ENCODE measurements at places on chromosomes 12 and 14.

DNA sequence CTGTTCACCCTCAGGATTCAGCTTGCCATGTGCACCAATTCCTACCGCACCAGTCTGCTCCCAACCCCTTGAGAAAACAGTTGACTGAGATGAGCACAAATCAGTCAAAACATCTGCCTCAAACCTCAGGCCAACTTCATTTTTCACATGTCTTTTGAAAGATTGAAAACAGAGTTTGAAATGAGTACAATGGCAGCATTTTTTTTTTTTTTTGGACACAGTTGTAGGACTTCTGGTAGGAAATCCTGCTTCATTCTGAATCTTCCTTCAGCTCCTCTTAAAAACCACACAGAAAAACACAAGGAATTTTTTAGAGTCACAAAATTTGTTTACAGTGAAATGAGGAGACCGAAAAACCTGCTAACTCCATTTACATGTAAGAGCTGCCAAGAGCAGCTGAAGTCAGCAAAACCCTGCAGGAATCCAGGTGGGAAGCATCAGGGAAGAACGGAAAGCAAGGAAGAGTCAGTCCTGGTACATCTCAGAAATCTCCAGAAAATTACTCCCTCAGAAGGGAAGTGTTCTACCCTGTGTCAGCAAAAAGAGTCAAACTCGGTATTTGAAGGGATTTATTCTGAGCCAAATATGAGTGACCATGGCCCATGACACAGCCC lies 100.3 kb upstream of the TMTC1 start:
- no peak for DNase-seq

- no peak for DNase-seq
Observed at GRCh38 chr14:103086771-103087342, 2.8 kb downstream of the LBHD2 start.

DNA sequence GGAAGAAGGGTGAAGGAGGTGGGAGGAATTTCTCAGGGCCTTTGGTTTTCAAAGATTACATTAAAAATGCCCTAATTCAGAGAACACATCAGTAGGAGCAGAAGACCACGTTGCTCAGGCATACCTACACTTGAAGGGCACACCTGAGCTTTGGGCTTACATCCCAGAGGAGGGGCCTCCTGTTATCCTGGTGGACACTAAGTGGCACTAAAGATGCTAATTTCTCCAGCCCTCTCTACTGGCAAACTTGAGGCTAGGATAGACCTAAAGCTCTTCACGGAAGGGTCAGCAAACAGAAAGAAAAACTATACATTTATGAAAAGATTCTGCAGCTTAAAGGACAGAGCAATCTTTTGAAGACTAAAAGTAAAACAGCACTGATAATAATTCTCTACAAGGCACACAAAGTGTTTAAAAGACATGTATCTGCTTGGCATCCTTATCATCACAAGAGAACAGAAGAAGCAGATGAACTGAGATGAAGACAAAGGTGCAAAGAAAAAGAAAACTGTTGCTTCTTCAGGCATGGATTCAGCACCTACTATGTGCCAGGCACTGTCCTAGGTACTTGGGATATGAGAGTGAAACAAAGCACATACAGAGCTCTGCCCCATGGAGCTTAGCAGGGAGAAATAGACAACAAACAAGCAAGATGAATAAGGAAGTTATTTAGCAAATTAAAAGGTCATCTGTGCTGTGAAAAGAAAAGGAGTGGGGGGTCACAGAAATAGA lies 137.5 kb downstream of the NUAK1 start:
- DNase-seq = no peak

- DNase-seq = no peak
Observed at GRCh38 chr12:4866299-4866698, 43.4 kb upstream of the KCNA1 start.

DNA sequence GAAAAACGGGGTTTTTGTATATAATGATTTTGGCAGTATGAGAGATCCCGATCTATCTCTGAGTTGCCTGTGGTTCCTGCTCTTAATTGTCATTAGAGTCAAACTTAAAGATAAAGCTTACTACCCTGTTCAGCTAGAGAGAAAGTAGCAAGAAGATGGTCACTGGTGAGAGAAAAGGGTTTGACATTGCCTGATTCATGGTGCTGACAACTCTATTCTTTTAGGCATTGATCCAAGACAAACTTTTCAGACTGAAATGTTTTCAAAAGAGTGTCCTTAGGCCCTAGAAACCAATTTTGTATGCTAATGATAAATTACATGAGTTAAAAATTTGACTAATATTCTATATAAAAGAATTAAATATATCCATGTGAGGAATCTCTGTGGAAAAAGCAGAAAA lies 35.1 kb downstream of the PELI2 start:
- DNase-seq = no peak

DNA sequence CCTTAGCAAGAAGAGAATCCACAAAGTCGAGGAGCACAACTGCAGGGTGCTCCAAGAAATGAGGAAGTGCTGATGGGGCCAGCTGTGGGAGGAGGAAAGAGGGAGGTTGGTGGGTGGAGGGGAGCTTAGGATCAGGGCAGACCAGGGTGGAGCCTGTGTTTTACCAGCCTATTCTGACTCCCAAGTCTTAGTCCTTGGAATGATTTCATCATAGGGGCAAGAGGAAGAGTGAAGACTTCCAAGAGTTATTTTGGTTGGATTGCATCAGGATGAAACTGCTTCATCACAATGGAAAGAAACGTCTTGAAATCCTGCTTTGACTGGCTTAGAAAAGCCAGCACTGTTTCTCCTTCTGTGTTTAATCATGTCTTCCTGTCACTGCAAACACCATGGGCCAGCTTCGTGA lies 194.0 kb downstream of the DPF3 start:
- DNase-seq = no peak

DNA sequence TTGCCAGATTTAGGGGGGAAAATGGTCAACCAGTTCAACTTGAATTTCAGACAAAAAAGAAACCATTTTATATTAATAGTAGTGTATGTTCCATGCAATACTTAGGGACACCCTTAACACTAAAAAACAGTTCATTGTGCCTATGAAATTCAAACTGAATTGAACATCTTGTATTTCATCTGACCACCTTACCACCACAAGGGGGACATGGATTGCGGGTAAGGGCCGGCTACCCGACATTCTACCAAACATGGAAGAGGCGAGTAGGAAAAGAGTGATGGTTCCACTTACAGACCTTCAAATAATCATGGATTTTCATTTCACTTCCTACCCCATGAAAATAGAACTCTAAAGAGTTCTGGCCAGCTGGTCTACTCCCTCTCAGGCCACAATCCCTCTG lies 10.3 kb upstream of the STK38L start:
- no peak for DNase-seq

DNA sequence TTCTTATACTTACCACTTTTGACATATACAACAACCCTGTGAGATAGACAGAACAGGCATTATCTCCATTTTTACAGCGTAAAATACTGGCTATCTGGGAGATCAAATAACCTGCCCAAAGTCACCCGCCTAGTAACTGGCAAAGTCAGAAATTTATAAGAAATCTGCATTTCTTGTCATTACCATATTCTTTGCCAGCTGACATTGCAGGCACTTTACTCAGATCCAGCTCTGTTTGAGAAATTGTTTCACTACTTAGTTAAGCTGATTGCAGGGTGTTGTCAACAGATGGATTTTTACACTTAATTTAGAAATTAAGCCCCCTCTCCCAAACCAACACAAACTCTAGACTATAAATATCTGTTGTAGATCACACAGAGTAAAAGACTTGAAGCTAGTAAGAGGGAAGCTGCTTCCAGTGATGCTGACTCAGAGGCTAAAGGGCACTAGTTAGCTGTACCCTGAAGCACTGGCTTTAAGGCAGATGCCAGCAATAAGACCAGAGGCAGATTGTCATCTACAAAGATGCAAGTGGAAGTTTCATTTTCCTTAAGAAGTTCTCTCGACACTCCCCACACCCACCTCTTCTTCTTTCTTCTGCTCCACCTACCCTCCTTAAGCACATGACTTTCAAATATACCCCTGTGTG lies 153.1 kb downstream of the ANO6 start:
- DNase-seq = no peak

GRCh38 chr12:98924-99352 lies 32.4 kb downstream of the IQSEC3 start:
- no peak for DNase-seq

GRCh38 chr14:34195964-34196363 lies 245.1 kb upstream of the EGLN3 start:
- DNase-seq = no peak

GRCh38 chr14:26113911-26114640 lies 483.8 kb downstream of the NOVA1 start:
- DNase-seq = no peak

DNA sequence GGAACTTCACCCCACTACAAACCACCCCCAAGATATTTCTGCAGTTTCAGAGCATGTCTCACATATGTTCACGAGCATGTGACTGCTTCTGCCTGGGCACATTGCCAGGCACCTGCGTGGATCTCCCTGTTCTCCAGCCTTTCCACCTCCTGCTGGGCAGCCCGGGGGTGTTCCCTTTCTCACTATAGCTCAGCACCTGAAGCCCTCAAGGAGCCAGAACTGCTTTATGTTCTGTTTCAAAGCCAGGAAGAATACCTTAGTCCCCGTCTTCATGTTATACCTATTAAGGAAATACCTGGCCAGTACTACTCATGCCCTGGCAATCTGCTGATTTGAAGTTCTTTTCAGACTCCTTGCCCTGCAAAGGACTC lies 4.2 kb upstream of the FGF6 start:
- no peak for DNase-seq

GRCh38 chr12:75900781-75901254 lies 130.8 kb downstream of the PHLDA1 start:
- no peak for DNase-seq

DNA sequence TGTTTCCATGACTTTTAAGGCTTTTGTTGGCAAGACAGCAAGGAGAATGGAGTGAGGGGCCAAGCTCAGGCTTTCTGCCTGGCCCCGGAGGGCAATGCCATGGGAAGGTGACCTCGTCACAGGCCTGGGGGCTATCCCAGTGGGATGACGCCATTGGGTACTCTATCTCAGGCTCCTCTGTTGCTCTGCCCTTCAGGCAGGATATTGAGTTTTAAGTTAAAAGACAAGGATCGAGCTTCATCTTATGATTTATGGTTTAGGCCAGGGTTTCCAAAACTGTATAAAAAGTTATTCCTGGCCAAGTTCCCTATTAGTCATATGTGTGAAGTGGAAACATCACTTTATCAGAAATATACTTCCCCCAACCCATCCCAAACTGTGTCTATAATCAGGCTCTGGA lies 127.7 kb downstream of the ZFP36L1 start:
- DNase-seq = no peak

GRCh38 chr14:22531451-22532344 lies 57.3 kb downstream of the DAD1 start:
- no peak for DNase-seq

DNA sequence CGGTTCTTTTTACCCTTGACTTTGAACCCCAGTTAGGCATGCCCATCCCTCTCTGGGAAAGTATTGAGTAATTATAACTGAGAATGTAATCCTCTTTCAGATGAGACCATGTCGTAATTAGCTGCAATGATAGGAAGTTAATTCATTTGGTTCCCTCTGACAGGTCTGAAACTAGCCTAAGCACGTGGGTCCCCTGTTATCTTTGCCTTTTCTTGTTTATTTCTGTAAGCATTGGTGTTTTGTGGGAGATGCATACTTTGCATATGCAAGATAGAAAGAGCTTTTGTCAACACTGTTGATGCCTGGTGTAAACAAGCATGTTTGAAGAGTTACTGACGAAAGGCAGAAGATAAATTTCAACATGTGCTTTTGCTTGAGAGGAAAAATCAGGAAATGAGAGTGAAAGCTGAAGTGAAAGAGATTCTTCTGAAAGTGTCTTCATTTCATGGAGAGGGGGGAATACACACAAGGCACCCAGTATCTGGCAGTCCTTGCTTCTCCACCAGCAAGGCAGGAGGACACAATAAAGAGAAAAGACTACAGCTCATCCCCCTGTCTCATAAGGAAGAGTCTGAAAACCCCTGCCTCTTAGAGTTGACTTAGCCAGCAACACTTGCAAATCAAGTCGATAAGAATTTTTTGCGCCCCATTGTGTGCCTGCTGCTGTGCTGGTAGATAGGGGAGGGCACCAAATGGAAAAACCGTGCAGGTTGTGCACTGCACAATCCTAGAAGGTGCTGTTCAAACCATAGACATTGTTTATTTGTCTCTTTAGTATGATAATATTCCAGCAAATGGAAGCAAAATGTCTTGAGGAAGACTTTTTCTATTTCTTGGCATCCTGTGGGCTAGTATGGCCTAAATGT lies 77.8 kb downstream of the SLC24A4 start:
- DNase-seq = no peak

DNA sequence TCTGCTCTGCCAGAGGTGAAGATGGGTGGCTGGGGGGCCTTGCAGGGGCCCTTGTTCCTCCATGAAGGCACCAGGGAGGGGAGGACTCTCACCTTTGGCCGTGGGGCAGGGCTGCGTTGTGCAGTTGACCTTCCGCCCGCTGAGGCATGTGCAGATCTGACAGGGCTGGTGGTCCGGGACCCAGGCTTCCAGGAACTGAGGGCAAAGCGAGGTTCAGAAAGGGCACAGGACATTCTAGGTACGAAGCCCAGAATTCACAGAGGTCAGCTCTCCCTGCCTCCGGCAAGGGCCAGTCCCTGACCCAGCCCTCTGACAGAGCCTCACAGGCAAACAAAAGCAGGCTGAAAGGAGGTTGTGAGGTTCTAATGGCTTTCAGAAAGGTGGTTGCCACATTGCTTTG lies 40.4 kb upstream of the ANO2 start:
- no peak for DNase-seq

DNA sequence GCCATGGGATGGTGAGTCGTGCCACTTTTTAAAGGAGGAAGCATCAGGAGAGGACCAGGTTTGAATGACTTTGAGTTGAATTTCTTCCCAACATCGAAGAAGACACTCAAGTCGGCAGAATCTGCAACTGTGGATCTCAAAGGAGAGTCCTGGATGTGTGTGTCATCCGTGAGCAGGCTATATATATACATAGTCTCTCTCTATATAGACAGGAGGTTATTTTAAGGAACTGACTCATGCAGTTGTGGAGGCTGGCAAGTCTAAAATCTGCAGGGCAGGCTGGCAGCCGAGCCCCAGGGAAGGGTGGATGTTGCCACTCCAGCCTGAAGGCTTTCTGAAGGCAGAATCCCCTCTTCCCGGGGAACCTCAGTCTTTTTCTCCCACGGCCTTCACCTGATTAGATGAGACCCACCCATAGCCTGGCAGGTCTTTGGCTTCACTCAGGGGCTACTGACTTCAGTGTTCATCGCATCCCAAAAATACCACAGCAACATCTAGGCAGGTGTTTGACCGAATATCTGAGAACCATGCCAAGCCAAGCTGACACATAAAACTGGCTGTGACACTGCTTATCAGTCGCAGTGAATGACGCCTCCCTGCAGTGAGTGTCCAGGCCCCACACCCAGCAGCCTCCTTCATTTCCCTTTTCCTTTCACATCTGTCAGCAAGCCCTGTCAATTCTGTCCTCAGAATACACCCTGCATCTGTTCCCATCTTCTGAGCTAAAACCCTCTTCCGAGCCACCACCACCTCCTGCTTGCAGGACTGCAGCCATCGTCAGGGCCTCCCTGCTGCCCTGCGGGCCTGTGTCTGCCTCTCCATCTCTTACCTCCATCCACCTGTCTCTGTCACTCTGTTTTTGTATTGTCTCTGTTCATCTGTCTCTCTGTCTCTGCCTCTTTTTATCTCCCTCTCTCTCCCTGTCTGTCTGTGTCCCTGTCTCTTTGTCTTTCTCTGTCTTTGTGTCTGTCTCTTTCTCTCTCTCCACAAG lies 54.0 kb downstream of the ZNF664 start:
- no peak for DNase-seq
